Suppressor macrophage (primary cell): ENCODE measurements at places on chromosomes 5 and 9.

DNA sequence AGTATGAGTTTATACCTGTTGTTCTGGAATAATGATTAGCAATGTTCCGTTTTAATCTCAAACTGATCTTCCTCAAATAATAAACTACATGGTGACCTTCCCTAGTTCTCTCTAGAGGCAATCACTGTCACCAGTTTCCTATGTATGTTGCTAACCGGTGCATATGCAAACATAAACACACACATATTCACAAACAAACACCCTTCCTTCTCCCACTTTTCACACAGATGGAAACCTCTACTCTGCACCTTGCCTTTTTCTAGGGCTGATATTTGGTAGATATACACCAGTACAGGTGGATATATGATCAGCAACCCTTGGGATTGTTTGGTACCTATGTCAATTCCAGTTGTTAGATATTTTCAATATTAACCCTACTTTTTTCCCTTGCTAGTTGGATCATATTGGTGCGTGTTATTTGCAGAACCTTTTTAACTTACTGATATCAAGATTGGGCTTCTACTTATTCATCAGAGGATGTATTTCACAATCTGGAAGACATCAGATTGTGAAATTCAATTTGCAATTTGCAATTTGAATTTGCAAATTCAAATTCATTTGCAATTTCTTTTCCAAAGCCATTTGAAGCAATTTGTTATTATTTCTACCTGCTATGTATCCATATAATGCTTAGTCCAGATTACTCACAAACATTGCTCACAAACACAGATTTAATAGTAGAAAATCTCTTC lies 12.6 kb downstream of the FYB1 start:
- DNase-seq = peak; percentile 34

DNA sequence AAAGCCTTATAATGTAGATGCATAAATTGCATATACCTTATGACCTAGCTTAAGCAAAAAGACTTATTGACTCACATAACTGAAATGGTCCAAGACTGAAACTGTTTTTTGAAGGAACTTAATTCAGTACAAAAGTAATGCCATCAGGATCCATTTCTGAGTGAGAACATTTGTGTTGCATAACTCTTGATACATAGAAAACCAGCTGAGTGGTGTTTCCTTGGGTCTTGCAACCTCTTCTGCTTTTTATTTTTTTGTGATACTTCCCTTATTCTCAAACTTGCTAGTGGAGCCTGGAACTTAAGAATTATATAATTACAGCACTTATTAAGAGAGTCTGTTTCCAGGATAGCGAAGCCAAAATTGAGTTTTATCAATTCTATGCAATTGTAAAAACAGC lies 272.0 kb downstream of the MAN2A1 start:
- peak; percentile 92 for DNase-seq

DNA sequence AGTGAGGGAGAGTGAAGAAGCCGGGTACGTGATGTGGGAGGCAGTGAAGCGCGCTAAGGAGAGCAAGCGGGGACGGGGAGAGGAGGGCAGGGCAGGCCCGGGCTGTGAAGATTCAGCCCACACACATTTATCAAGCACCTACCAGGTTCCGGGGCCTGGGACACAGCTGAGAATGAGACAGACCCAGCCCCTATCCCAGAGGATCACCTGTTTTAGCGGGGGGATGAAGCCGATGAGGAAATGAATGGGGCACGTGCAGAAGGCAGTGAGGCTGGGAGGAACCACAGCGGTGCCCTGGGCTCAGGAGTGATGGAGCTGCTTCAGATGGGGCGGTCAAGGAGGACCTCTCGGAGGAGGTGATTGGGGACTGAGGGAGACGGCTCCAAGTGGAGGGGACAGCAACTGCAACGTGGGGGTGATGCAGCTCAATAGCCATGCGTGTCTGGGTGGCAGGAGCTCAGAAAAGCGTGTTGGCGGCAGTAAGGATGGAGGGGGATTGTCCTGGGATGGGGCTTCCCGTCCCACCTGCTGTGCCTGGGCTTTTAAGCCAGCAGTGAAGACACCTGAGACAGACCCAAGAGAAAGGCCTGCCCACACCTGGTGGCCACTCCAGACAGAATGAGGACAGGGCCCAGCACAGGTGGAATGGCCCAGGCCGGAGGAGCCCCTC lies 77.5 kb upstream of the UNC5A start:
- DNase-seq = no peak

DNA sequence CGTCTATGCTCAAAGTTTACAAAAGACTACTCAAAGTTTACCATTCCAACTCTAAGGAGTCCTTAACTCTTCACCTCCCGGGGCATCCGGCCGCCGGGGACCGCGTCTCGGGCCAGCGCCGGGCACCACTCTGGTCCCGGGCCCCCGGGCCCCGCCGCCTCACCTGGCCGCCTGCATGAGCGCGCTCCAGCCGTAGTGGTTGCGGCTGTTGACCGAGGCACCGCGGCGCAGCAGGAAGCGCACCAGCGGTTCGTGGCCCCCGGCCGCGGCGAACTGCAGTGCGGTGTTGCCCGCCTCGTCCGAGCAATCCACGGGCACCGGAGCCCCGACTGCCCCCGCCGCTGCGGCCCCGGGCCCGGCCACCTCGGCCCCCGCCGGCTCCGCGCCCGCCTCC lies 388 bp downstream of the ANKS6 start:
- DNase-seq = no peak

- no peak for DNase-seq
Measured at GRCh38 chr9:87447547-87448432, 49.9 kb upstream of the DAPK1 start.

GRCh38 chr5:179516221-179516620 lies 34.1 kb upstream of the RUFY1 start:
- no peak for DNase-seq

- DNase-seq = no peak
Measured at GRCh38 chr9:82513976-82514735, 525.6 kb downstream of the SPATA31D1 start.

DNA sequence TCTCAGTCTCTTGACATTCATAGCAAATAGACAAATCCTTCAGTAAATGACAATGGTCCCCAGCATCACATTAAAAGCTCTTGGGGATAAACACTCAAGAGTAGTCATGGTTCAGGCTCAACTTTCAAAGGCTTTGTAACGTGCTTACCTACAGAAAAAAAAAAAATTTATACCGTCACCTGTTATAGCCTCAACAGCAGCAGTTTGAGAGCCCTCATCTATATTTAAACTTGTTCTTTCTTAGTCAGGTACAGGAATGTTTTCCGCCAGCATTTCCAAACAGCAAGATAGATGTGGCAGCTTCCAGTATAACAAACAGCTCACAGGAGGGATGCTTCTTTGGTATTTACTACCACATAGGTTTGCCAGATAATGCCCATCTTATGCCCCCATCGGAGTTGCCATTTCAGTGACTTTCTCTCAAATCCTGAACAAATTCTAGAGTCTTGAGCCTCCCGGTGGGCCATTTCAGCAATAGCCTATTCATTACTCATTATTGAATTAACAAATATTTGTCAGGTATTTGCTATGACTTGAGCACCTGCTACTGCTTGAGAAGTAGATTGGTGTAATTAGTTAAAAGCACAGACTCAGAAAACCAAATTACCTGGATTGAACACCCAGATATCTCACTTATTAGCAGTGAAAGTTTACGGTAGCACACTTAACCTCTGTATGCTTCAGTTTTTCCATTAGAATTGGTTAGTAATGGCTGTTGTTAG lies 470.0 kb downstream of the EBF1 start:
- no peak for DNase-seq

DNA sequence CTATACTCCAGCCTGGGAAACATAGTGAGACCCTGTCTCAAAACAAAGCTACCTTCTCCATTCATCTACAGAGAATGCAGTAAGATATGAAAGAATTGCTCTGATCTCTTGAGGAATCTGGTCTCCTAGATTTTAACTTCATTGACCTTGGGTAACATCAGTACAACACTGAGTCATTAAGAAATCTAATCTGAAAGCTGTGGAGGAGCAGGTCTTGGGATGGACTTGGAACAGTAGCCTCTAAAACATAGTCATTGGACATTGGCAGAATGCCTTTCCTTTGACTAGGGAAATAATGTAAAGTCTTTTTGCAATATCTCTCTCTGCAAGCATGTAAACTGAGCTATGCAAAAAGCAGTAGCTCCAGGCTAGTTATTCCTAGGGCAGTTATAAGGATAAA lies 58.1 kb downstream of the KCNN2 start:
- no peak for DNase-seq

- no peak for DNase-seq
Measured at GRCh38 chr9:18837402-18837801, 195.6 kb downstream of the SAXO1 start.

DNA sequence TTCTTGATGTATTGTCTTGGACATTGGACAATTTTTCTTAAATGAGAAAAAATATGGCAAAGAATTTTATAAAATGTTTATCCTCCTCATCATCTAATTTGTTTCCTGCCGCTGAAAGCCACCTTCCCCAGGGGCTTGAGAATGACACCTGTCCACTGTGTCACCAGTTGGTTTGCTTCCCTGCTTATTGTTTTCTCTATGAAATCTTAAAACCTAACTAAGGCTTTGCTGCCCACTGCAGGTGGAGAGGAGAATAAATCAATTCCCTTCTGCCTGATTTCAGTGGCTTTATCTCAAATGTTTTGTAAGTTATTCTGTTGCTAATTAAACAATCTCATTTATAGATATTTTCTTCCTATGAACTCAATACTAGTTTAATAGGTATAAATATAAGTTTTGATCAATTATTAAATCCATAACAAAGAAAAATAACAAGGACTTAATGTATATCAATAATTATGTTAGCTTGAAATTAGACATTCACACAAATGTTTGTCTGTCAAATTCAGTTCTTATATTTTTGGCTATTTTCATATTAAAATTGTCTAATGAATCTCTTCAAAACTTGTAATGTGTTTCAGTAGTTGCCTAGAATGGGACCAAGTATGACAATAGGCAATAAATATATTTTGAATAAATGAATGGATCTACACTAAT lies 822.5 kb downstream of the PTPRD start:
- peak; percentile 3 for DNase-seq

GRCh38 chr9:4495537-4495936 lies 5.3 kb downstream of the SLC1A1 start:
- no peak for DNase-seq

GRCh38 chr9:100865648-100866047 lies 162.9 kb upstream of the PLPPR1 start:
- no peak for DNase-seq

- DNase-seq = no peak
Measured at GRCh38 chr9:37364751-37365360, 57.6 kb upstream of the GRHPR start.

DNA sequence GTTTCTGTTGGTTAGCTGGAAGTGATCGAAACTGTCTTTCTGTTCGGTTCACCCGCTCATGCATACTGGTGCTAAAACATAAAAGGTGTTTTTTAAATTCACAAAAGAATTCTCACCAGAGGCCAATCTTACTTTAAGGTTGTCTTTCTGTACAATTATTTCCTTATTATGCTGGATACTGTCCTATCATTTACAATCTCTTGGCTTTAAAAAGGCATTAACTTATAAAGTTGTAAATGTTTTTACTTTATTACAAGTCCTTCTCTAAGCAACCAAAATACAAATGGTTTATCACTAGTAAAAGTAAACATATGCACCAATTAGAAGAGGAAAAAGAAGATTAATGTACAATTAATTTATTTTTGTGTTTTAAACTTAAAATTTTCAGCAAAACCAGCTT lies 10.7 kb downstream of the CARNMT1 start:
- DNase-seq = no peak

DNA sequence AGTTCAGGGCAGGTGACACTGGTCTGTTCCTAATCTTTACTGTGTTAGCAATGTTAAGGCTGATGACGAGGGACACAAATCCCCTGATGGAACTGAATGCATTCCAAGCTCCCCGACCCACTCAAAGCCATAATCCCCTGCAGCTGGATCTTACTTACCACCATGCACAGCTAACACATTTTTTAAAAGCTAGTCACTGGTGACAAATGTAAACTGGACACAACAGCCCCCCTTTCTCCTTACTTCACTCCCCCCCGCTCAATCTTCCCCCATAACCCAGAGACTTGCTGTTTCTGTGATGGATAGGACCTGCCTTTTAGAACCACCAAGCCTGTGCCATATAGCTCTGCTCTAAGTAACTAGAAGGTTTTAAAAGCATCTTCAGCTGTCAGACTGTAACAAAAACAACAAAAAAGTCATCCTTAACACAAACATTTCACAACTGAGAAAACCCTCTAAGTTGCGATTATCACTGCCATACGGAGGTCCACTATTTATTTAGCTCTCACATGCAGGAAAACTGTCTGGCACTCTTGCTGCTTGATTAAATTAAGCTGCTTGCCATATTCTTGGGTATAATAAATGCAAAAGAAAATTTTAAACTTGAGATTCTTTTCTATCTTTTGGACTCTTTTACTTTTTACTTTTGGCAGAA lies 44.4 kb downstream of the BNC2 start:
- no peak for DNase-seq

DNA sequence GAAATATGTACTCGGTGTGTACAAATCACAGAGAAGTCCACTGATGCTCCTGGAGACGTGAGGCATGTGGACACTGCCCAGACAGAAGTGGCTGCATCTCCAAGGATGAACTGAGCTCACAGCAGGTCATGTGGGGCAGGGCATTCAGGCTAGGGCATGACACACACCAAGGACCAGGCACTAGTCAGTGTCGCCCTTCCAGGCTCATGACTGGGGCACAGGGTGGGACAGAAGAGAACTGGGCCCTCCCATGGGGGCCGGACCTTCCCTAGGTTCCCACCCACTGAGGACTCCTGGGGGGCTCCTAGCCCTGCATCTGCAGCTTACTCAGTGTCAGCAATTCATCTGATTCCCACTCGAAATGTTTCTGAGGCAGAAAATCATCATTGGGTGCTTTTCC lies 256.8 kb upstream of the IRX4 start:
- no peak for DNase-seq

DNA sequence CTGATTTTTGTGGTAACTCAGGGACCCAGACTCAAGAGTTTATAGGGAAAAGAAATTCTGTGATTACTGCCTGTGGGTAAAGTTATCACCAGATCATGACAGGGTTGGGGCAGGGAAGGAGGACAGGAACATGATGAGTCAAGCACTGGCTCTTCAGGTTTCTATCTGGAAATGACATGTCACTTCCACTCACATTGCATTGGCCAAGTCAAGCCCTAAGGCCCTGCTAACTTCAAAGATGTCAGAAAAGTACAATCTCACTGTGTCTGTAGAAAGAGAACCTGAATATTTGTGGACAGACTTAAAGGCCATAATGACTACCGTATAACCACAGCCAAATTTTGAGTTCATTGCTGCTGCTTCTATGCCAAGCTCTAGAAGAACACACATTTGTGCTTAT lies 187.7 kb downstream of the TLE4 start:
- peak; percentile 5 for DNase-seq

GRCh38 chr5:72379936-72380335 lies 59.8 kb downstream of the PTCD2 start:
- DNase-seq = no peak

DNA sequence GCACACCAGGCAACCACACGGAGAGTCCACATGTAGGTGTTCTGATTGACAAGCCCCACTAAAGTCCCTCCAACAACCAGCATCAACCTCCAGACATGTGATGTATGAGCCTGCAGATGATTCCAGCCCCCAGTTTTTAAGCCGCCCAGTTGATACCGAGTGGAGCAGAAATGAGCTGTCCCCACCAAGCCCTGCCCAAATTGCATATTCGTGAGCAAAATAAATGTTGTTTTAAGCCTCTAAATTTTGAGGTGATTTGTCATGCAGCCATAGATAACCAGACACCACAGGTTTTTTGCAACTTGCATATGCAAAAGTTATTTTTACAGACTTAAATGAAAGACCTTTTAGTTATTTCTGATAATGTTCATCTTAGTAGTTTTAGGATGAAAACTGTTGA lies 187.7 kb downstream of the PIK3R1 start:
- DNase-seq = no peak

- no peak for DNase-seq
Measured at GRCh38 chr9:132583584-132584304, 1.3 kb downstream of the BARHL1 start.

GRCh38 chr5:103224118-103224893 lies 34.3 kb upstream of the MACIR start:
- peak; percentile 81 for DNase-seq
